ENCODE measurements at places on chromosomes 3 and 15.

DNA sequence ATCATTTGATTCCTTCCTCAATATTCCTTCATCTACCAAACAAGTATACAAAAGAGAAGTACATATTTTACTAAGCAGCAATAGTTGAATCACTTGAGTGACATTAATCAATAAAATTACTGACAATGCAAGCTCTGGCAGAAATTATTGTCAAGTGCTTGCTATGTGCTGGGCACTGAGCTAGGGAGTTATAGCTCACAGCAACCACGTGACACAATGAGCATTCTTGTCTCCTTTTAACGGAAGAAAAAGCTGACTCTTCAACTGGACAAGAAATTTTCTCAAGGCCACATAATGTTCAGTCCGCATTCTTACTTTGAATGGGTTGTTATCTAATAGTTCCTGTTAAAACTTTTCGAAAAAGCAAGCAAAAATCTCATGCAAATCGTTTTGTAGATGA lies 500.1 kb downstream of the PYDC2 start:
- DNase-seq: no peak

DNA sequence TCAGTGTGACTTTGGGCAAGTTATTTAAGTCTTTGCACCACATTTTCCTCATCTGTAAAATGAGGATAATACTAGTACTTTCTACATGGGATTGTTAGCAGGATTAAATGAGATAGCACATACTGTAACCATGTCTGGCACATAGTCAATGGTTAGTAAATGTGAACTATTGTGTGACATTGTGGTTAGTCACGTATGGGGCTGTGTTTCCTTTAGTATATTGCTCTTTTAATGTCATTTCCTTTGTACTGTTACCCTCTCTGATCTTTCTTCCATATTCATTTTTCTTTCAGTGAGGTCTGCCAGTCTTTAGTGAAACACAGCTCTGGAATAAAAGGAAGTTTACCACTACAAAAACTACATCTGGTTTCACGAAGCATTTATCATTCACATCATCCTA lies 21.4 kb downstream of the OPA1 start:
- no peak for DNase-seq

DNA sequence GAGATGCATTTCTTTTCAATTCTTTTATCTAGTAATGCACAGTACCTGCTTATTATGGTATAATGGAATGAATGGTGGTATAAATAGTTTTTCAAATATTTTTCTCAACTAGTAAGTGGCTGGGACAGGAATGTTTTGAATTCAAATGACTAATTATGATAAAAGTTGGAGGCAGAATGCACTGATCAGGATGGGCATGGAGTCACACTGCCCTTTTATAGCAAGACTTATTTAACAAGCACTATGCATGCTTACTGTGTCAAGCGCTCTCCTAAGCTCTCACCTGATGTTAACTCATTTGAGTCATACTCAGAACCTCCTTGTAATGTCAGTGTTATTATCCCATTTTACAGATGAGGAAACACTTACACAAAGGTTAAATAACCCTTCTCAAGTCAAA lies 221.8 kb downstream of the FEZF2 start:
- no peak for DNase-seq

DNA sequence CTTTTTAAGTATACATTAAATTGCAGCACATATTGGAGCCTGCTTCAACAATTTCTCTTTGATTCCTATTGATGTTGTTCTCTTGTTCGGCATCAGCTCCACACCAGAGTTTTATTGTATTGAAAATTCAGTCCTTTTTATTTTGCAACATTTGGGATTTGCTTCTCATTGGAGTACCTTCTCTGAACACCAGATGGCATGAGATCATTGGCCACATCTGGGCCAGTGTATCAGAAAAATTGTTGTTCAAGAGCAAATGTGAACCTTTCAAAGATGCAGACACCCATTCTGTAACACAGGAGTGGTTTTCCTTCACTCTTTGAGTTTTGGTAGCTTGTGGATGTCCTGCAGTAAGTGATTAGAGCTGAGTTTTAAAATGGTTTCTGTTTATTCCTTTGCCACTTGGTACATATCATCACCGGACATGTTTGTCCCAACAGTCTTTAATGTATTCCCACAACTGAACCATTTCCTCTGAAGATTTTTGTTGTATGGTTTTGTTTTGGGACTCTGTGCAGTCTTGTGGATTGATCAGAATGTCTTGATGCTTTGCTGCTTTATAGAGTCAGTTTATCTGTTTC lies 96.1 kb downstream of the MCTP2 start:
- no peak for DNase-seq

DNA sequence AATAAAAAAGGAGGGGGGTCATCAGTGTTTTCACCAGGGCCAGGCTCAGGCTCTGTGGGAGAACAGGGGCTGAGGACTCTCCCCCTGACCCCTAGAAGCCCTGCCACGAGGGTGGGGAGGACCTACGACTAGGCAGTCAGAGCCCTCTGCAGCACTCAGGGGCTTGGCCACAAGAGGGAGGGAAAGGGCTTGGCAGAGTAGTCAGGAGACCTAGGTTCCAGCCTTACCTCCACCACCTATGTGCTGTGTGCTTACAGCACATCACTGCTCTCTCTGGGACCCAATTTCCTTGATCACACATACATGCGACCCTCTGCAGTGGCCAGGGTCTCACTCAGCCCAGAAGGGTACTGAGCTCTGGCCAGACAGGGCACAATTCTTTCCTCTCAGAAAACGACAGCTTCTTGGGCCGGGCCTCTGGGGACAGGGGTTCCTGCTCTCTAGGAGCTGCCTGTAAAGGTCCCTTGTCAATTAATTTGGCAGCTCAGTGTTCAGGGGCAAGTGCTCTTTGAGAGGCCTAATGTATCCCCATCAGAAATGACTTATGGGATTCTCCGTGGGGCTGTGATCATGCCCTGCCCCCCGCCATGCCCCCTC lies 16.4 kb upstream of the SKIC8 start:
- peak; percentile 61 for DNase-seq

- DNase-seq: no peak
These were observed 1.2 kb upstream of the C15orf40 start for GRCh38 chr15:83012636-83013035.

GRCh38 chr3:125436921-125437320 lies 61.8 kb upstream of the ZNF148 start:
- DNase-seq: no peak

GRCh38 chr3:23867400-23867799 lies 49.4 kb downstream of the NKIRAS1 start:
- DNase-seq: peak; percentile 50

DNA sequence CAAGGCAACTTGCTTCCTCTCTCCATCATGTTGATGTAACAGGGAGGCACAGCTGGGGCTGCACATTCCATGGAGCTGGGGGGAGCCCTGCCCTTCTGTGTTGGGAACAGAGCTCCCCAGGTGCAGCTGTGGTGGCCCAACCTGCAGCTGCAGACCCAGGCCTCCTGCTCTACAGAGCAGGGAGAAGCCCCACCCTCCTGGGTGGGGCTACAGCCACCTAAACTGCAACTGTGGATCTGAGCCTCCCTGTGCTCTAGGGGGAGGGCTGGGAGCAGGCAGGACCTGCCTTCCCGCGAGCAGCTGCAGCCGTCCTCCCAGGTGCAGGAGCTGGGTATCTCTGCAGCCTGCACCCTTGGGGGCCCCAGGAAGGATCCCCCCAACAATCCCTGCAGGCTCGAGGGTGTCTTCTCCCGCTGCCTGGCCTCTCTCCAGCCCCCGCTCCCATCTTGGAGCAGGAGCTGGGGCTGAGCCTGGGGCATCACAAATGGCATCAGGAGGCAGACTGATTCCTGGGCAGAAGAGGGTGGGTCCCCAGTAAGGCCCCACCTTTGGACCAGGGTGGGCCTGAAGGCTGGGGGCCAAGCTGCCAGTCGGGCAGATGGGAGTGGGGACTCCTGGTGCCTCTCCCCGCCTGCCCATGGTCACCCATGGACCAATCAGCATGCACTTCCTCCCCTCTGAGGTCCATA lies 7.4 kb downstream of the LRRC58 start:
- no peak for DNase-seq

DNA sequence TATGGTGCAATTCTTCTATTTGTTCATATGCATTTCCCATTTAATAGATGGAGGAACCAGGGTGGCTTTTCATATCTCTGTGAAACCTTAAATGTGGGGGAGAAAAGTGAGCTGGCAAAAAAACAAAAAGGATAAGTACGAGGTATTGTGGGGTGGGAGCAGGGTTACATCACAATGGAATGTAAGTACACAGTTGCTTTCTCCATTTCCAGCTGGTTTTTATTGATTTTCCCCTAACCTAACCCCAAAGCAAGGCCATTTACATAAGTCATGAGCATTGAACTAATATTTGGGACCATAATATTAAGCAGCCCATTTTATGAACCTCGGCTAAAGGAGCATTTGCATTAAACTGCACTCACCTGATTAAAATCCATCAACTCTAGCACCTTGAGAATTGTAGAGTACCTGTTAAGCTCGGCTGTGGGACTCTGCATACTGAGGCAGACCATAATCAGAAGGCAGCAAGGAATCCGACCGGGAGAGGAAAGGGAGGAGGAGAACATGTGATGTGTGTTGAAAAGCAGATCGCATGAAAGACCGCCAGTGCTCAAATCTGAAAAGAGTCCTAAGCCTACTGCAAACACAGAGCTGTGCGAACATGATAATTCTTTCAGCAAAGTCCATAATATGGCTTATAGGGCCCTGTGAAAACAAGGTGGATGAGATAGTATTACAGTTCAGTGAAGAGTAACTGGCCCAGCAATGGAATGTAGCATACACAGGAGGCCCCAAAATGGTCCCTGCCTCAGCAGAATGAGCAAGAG lies 513.4 kb downstream of the FHIT start:
- no peak for DNase-seq

DNA sequence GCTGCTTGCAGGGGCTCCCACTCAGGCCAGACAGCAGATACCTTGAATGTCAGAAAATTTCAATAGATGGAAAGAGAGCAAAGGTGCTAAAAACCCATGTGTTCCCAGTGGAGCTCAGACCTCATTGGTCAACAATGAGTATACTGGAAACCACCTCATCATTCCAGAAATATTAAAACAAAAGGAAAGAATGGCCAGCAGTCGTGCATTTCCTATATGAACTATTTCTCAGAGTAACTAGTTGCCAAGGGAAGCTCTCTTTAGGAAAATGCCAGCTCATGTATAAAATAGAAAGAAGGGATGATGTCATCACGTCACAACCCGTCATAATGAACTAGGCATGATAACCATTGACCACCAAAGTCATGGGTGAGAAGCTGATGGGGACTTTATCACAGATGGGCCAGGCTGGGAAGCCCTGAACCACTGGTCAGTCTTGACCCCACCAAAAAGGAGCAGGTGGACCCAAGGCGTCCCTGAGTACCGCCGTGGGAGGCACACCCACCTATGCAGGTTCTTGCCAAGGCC lies 17.5 kb downstream of the DNAJB8 start:
- DNase-seq: no peak

DNA sequence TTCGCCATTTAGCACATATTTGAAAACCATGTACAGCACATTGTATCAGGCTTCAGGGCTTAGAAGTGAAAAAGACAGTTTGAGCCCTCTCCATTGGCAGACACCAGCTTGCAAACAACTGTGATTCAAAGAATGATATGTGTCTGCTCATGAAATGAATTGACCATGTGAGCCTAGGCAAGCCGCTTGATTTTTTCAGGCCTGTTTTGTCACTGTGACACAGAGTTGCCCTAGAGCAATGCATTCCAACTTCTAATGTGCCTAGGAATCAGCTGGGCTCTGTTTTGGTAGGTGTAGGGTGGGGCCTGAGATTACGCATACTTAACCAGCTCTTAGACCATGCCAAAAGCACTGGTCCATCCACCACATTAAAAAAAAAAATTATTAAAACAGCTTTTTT lies 53.0 kb downstream of the ATP2C1 start:
- no peak for DNase-seq

DNA sequence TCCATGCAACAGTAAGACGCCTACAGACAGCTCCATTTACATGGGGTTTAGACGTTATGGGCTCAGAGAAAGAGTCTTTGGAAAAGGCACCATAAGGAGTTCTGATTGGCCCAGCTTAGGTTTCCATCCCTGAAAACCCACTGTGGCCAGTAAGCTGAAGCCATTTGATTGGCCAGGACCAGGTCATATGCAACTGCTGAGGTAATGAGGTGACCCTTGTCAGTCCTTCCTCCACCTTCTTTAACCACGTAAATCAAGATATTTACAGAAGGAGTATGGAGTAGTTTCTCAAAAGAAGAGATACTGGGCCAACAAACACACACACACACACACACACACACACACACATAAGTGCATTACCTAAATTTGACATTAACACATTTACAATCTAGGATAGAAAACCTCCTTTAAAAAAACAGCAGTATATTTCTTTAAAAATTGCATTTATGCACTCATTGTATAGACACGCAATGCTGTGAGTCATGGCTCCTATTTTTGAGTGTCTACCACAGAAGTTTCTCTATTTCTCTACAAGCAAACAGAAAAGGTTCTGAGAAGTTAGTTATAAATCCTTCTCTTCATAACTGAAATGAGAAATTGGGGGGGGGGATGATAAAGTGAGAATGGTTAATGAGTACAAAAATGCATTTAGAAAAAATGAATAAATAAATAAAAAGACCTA lies 16.3 kb upstream of the MB21D2 start:
- no peak for DNase-seq

GRCh38 chr3:133136114-133137041 lies 98.2 kb downstream of the TMEM108 start:
- no peak for DNase-seq

DNA sequence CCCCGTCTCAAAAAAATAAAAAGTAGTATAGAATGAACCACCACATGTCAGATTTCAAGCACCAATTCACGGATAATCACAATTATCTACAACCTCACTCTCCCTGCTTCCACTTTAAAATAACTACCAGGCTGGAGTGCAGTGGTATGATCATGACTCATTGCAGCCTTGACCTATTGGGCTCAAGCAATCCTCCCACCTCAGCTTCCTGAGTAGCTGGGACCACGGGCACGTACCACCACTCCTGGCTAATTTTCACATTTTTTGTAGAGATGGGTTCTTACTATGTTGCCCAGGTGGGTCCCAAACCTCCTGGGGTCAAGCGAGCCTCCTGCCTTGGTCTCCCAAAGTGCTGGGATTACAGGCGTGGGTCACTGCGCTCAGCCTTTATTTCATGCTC lies 38.1 kb upstream of the LDHAL6B start:
- no peak for DNase-seq

DNA sequence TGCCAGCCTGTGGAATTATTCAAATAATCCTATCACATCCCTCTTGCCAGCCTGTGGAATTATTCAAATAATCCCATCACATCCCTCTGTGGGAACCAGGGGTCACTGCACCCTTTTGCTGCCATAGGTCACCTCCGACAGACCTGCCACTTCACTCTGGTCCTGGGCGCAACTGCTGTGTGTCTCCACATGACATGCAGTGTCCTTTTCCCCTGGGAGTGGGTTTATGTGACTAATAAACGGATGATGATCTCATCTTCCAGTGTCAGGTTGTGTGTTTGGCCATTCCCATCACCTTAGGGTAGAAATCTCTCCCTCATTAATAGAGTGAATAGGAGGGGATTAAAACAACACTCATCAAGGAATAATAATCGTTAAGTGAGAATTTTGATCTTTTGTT lies 603.6 kb upstream of the NR2F2 start:
- no peak for DNase-seq

DNA sequence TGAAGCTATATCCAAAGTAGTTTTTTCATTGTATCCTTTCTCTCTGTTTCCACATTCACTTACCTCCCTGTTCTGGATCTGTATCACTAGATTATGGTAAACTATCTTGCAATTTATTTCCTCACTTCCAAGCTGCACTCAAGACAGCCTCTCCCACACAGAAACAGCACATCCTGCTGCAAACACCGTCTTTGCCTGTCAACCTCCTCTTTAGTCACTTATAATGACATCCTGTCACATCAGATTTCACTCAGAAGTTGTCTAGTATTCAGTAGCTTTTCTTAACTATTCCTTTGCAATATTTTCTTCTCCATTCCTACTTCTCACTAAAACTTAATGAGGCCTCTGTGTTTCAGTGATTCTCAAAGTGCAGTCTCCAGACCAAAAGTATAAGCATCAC lies 490.8 kb downstream of the IGSF11 start:
- no peak for DNase-seq

Data from NCI-H524 (cell line).